Spleen (tissue), 13 donors: ENCODE measurements at places on chromosomes 7 and 10.

GRCh38 chr10:121242741-121243608 is 355.3 kb downstream of the FGFR2 start:
- H3K36me3 ChIP-seq, result no peaks in the 10 kb centered on the region
- no peak for DNase-seq
- no peak overlapping the region for H3K27ac ChIP-seq
- peaks cover 11% of the 10 kb centered on the region for H3K27me3 ChIP-seq

- DNase-seq, result no peak
- H3K4me3 ChIP-seq, result no peak overlapping the region
- H3K27me3 ChIP-seq, result no peaks in the 10 kb centered on the region
- no peak overlapping the region for H3K27ac ChIP-seq
Observed at GRCh38 chr10:31001740-31002139, 29.9 kb downstream of the ZNF438 start.

- no peaks in the 10 kb centered on the region for H3K36me3 ChIP-seq
- no peak for DNase-seq
- H3K4me1 ChIP-seq, result no peaks in the 10 kb centered on the region
Observed at GRCh38 chr7:131170440-131171271, 157.0 kb upstream of the MKLN1 start.

GRCh38 chr10:131657985-131658330 is 242.8 kb upstream of the PPP2R2D start:
- no peaks in the 10 kb centered on the region for H3K36me3 ChIP-seq
- DNase-seq, result peak; percentile 39
- H3K4me3 ChIP-seq, result no peak overlapping the region
- no peaks in the 10 kb centered on the region for H3K4me1 ChIP-seq
- no peak overlapping the region for H3K27ac ChIP-seq

- H3K27me3 ChIP-seq, result peaks cover 56% of the 10 kb centered on the region
- DNase-seq, result no peak
- H3K27ac ChIP-seq, result no peak overlapping the region
- no peak overlapping the region for H3K4me3 ChIP-seq
Observed at GRCh38 chr10:104639590-104640338, 1.3 kb upstream of the SORCS3 start.

GRCh38 chr7:83394776-83395175 is 232.1 kb upstream of the PCLO start:
- no peak overlapping the region for H3K4me3 ChIP-seq
- H3K4me1 ChIP-seq, result no peaks in the 10 kb centered on the region
- no peaks in the 10 kb centered on the region for H3K36me3 ChIP-seq
- no peak for DNase-seq
- H3K27ac ChIP-seq, result no peak overlapping the region
